ENCODE measurements at places on chromosomes 4 and X.

GRCh38 chr4:44760142-44760898 is 34.0 kb upstream of the GNPDA2 start:
- no peaks in the 10 kb centered on the region for H3K36me3 ChIP-seq
- H3K27ac ChIP-seq = no peak overlapping the region
- H3K4me1 ChIP-seq = no peaks in the 10 kb centered on the region

DNA sequence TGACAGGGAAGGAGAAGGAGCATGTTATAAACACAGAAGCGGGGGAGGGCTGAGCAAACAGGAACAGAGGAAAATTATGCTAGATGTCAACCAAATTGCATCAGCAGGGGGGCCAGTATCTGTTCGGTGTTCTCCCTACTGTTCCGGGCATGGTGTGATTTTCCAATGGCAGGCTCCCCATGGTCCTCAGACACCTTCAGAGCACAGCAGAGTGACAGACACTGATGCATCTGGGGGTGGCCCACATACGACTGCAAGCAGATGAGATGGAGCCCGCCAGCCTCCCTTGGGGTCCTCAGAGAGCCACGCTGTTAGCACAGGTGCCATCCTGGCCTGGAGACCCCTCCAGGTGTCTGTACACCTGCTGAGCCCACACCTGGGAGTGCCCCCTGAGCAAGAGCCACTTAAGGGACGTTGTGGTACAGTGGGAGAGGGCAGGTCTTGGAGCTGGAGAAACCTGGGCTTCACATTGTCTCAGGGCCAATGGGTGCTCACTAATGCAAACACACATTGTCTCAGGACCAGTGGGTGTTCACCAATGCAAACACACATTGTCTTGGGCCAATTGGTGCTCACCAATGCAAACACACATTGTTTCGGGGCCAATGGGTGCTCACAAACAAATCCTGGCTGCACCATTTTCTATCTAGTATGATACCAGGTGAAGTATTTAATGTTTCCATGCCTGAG is 95.4 kb downstream of the SLC2A9 start:
- H3K4me3 ChIP-seq = no peak overlapping the region
- no peaks in the 10 kb centered on the region for H3K36me3 ChIP-seq
- H3K27ac ChIP-seq = no peak overlapping the region
- DNase-seq = no peak
- H3K27me3 ChIP-seq = no peaks in the 10 kb centered on the region

- H3K27ac ChIP-seq = no peak overlapping the region
- no peaks in the 10 kb centered on the region for H3K27me3 ChIP-seq
- H3K4me3 ChIP-seq = no peak overlapping the region
- no peaks in the 10 kb centered on the region for H3K4me1 ChIP-seq
- no peaks in the 10 kb centered on the region for H3K36me3 ChIP-seq
Observed at GRCh38 chrX:103663981-103664762, 22.3 kb downstream of the MORF4L2 start.

DNA sequence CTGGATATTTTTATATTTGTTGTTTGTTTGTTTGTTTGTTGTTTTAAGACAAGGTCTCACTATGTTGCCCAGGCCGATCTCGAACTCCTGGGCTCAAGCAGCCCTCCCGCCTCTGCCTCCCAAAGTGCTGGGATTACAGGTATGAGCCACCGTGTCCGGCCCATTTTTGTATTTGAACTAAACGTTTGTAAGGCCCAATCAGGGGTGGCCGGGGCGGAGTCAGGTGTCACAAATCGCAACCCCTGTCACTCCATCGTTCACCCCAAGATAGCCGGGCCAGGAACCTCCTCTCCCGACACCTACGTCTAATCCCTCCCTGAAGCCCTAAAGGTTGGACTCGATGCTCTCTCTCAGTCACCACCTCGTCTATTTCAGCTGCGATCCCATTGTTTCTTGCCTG is 722 bp upstream of the EFHC2 start:
- H3K4me1 ChIP-seq = no peaks in the 10 kb centered on the region
- no peaks in the 10 kb centered on the region for H3K27me3 ChIP-seq
- H3K36me3 ChIP-seq = no peaks in the 10 kb centered on the region
- H3K27ac ChIP-seq = no peak overlapping the region

GRCh38 chr4:184282895-184283654 is 65.4 kb upstream of the ENPP6 start:
- no peak overlapping the region for H3K4me3 ChIP-seq
- H3K27me3 ChIP-seq = no peaks in the 10 kb centered on the region
- no peaks in the 10 kb centered on the region for H3K4me1 ChIP-seq
- H3K36me3 ChIP-seq = no peaks in the 10 kb centered on the region
- H3K27ac ChIP-seq = no peak overlapping the region

DNA sequence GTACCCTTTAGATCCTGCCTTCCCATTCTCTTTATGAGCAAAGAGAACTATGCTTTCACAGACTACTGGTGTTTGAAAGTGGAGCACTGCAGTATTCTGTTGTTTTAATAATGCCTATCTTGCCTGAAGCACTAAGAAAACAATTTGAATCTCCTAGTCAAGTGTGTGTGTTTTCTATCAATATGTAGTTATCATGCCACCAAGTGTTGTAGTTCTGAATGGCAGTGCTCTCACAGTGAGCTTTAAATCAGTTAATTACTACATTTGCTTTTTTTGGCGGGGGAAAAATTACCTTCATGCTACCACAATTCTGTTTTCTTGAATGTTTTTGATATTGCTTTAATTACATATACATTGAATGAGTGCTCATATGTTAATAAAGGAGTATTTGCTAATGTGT is 143.6 kb upstream of the FAM47A start:
- no peak for DNase-seq
- no peaks in the 10 kb centered on the region for H3K4me1 ChIP-seq
- no peak overlapping the region for H3K27ac ChIP-seq
- H3K4me3 ChIP-seq = no peak overlapping the region
- H3K27me3 ChIP-seq = no peaks in the 10 kb centered on the region

DNA sequence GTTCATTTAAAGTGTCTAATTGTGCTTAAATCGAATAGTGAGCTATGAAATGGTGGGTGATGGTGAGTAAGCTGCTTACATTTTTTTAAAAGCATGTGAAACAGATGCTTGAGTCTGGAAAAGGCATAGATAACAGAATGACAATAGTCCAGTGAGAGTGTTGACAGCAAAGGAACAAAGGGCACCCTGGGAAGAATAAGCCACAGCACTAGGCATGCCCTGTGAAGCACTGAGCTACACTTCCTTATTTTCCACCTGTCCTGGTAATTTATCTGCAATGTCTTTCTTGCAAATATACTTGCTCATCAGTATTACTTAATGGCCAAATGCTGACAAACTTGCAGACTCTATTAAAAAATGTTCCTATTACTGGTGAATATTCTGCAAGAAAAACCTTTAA is 168.7 kb downstream of the PRDM5 start:
- H3K27ac ChIP-seq = no peak overlapping the region
- H3K4me3 ChIP-seq = no peak overlapping the region
- no peak for DNase-seq
- H3K36me3 ChIP-seq = peaks cover 2% of the 10 kb centered on the region
- no peaks in the 10 kb centered on the region for H3K4me1 ChIP-seq
- H3K27me3 ChIP-seq = no peaks in the 10 kb centered on the region

DNA sequence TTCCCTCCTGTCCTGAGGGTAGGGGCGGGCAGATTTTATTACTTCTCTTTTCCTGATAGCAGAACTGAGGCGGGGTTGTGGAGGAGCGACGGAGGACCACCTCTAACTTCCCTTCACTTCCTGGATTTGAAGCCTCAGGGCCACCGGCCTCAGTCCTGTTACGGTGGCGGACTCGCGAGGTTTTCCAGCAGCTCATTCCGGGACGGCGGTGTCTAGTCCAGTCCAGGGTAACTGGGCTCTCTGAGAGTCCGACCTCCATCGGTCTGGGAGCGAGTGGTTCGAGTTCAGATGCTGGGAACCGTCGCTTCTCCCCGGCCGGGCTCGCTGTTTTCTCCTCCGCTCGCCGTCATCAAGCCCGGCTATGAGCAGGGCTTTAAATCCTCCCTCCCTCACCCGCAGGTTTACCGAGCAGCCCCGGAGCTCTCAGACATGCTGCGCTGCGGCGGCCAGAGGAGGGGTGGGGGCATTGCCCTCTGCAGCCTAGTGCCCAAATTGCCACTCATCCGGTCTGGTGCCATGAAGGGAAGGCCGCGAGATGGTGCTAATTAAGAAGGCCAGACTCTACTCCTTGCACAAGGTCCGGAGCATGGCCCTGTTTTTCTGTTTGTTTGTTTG is 23.3 kb downstream of the HAND2 start:
- no peaks in the 10 kb centered on the region for H3K4me1 ChIP-seq
- no peak for DNase-seq
- no peaks in the 10 kb centered on the region for H3K27me3 ChIP-seq
- H3K4me3 ChIP-seq = no peak overlapping the region
- no peaks in the 10 kb centered on the region for H3K36me3 ChIP-seq

GRCh38 chr4:159023741-159024140 is 79.1 kb upstream of the RAPGEF2 start:
- no peaks in the 10 kb centered on the region for H3K27me3 ChIP-seq
- no peaks in the 10 kb centered on the region for H3K36me3 ChIP-seq
- no peak overlapping the region for H3K4me3 ChIP-seq
- H3K27ac ChIP-seq = no peak overlapping the region

DNA sequence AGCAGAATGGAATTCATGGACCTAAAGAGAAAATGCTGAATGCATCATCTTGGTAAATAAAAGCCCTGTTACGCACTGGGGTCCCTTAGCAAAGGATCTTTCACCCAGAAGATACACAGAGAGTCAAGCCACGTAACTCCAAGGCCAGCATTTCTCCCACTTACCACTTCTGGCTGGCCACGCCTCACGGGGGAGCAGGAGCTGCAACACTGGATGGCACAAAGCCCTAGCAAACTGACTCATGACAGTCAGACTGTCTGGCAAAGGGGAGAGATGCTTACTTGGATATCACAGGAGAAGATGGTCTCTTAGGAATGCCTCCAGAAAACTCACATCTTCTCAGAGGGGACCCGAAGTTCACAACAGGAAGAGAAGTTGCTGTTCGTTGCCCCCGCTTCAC is 51.4 kb upstream of the BCLAF3 start:
- no peaks in the 10 kb centered on the region for H3K4me1 ChIP-seq
- H3K27me3 ChIP-seq = no peaks in the 10 kb centered on the region
- no peaks in the 10 kb centered on the region for H3K36me3 ChIP-seq
- no peak overlapping the region for H3K27ac ChIP-seq

DNA sequence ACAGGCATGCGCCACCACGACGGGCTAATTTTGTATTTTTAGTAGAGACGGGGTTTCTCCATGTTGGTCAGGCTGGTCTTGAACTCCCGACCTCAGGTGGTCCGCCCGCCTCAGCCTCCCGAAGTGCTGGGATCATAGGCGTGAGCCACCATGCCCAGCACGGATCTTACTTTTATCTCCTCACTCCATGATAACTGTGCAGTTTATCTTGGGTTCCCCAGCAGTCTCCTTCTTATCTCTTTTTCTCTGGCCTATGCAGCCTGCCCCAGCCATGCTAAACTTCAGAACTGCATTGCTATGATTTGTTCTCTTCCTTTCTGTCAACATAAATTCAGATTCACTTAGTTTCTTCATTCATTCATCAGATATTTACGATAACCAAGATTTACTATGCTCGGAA is 22.4 kb downstream of the PAGE1 start:
- H3K4me1 ChIP-seq = no peaks in the 10 kb centered on the region
- H3K27me3 ChIP-seq = no peaks in the 10 kb centered on the region
- H3K4me3 ChIP-seq = no peak overlapping the region
- H3K27ac ChIP-seq = no peak overlapping the region
- no peaks in the 10 kb centered on the region for H3K36me3 ChIP-seq

DNA sequence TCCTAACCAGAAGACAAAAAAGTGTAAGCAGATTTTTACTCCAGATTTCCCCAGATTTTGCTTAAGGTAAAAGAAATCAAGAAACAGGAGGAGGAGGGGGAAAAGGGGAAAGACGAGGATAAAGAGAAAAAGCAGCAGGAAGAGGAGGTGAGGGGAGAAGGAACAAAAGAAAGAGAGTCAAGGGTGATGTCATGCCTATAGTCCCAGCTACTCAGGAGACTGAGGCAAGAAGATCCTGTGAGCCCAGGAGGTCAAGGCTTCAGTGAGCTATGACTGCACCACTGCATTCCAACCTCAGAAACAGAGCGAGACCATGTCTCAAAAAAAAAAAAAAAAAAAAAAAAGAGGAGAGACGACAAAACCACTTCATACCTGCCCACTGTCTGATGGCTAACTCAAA is 12.0 kb upstream of the PKD2 start:
- no peaks in the 10 kb centered on the region for H3K36me3 ChIP-seq
- DNase-seq = no peak
- no peaks in the 10 kb centered on the region for H3K27me3 ChIP-seq
- H3K4me1 ChIP-seq = no peaks in the 10 kb centered on the region

- no peak overlapping the region for H3K4me3 ChIP-seq
- H3K36me3 ChIP-seq = no peaks in the 10 kb centered on the region
Observed at GRCh38 chrX:68183612-68184214, 249.6 kb downstream of the OPHN1 start.
